NCI-H2029 treated with DMSO at 0.1 percent for 48 hours (cell line): ENCODE measurements at places on chromosomes 1 and 21.

DNA sequence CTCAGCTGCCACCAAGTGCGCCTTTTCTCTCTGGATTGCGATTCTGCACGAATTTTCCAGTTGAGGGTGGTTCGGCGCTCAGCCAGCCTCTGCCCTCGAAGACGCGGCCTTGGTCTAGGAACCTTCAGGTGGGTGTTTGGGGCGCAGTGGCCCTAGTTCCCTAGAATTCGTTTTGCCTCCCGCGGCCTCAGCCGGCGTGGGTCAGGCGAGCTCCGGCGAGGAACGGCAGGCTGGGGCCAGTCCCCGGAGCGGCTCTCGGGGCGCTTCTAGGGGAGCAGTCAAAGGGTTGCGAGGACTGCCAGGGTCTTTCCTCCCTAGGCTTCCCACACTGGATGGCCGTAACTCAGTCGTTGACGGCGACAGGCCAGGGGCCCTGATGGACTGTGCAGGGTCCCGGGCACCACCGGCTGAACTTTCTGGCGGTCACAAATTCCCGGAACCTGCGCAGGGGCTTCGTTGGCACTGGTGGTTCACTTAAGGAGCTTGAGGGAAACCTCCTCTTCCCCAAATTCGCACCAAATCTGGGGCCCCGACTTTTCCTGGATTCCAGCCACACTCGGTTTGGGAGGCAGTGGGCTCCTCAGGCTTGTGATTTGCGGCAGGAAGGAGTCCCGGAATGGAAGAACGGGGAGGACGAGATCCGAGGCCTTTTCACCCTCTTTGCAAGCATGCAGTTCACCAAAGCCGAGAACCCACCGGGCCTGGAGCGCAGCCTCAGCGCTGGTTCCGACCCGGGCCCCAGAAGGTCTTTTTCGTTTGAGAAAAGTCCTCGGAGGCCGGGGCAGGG lies 1.2 kb downstream of the DMBX1 start:
- no peak for DNase-seq

DNA sequence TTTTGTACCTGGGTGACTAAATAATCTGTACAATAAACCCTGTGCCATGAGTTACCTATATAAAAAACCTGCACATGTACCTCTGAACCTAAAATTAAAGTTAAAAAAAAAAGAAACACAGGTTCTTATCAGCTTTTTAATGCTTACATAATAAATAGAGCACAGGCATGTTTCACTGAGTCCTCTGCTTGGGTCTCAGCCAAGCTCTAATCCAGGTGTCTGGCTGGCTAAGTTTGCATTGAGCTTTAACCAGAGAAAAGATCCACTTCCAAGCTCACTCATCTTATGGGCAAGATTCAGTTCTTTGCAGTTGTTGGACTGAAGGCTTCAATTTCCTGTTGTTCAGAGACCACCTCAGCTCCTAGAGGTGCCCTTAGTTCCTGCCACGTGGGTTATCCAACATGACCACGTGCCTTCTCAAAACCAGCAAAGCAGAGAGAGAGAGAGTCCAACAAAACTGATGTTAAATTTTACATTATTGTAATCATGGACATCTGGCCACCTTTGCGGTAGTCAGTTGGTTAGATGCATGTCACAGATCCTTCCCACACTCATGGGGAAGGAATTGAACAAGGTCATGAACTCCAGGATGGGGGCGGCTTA lies 68.2 kb upstream of the TMPRSS2 start:
- no peak for DNase-seq

DNA sequence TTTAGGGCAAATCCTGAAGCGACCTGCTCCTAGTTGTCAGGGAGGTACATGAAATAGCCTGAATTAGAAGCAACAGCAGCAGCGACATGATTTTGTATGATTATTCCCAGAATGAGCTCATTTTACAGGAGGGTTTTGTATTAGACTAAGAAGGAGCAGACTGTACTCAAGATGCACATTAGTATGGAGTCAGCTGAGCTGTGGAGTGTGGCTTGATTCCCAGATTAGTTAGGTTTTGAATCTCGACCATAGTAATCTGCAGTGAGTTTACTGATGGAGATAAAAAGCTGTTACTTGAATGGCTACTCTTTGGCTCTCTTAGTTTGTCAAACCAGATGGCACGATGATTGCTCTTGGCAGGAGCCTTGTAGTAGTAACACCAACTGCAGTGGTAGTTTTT lies 143.1 kb downstream of the PHTF1 start:
- DNase-seq = no peak

GRCh38 chr1:119783354-119784185 lies 14.9 kb upstream of the HMGCS2 start:
- no peak for DNase-seq

DNA sequence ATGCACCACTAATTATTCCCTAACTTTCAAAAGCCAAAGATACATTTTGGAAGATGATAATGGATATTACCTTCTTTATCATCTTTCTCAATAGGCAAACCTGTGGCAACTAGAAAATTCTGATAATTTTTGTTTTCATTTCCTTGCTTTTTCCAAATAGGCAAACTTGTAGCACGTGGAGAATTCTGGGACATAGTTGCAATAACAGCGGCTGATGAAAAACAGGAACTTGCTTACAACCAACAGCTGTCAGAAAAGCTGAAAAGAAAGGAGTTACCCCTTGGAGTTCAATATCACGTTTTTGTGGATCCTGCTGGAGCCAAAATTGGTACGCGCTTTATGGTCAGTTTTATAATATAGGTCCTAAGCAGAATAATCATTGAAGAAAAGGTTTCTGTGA lies 1.5 kb downstream of the FPGT start:
- DNase-seq = no peak

DNA sequence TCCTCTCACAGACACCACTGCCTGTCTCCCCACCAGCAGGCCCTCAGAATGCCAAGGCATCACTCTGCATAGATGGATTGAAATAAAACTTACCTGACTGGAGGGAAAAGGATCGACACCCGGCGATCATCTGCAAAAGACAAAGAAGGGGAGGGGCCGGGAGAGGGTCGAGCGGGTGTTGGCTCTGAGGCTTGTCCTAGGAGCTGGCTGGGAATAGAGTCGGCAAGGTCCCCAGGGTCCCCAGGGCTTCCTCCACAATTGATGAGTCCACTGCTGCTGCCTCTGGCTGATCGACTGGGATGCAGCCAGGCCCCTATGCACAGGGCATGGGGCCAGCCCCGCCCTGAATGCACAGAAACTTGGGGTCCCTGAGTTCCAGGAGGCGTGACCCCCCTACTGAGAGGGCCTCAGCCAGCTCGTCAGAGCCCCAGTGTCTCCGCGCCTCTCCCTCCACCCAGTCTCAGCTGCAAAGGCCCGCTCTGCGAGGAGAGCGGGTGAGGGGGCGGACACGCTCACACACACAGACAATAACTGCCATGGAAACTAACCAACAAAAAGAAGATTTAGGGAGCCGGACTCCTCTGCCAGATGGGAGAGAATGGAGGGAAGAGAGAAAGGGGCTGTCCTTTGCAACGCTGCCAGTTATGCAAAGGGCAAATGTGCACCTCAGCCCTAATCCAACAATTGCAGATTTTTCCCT lies at the start of gene KLHDC8A:
TSS of gene KLHDC8A (minus strand) at position 483 of the 700 bp plus-strand sequence. CDS start 13,318 bp downstream, outside the sequence.
- DNase-seq = no peak

- DNase-seq = peak; percentile 99
Measured at GRCh38 chr1:63522891-63523728, at the start of the genes EFCAB7 and ITGB3BP. Gene EFCAB7, plus strand, starts transcription at chr1:63523525. Its CDS starts 2,048 bp downstream, at chr1:63525573. Gene ITGB3BP, minus strand, starts transcription at chr1:63523225. Its CDS starts 92 bp downstream, at chr1:63523133.

DNA sequence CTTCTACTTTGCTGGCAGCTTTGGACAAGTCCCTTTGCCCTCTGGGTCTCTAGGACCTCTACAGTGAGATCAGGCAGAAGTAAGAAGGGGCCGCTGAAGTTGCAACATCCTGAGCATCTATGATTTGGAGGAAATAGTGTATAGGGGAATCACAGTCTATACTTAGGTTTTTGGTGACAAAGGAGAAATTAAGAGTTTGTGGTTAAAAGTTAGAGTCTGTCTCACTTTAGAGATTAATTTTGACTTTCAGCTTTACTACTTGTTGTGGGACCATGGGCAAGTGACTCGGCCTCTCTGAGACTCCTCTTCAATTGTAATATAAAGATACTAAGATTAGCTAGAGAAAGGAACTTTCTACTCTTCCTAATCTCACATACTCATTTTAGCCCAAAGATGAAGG lies 33.1 kb upstream of the LMX1A start:
- no peak for DNase-seq

- peak; percentile 56 for DNase-seq
Measured at GRCh38 chr1:246364415-246364941, 142.6 kb downstream of the SMYD3 start.

DNA sequence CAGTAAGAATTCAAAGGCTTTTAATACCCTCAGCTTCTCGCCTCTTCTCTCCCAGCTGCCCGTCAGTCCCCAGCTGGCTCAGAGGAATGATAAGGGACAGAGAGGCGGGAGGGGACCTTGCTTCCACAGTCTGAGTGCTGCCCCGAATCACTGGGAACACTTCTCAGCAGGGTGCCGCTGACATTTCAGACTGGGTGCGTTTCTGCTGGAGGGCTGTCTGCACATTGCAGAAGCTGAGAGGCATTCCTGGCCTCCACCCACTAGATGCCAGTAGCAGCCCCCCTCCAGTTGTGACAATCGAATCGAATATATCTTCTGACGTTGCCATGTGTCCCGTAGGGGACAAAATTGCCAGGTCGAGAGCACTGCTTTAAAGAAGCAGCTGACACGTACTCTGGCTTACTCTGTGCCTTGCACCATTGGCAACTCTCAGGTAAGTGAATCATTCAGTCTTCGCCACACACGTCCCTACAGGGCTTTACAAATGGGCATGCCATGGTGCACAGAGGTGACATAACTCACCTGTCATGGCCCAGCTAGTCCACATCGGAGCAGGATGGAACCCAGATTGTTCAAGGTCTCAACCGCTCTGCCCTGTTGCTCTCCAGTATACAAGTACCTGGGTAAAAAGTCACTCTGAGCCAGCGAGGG lies 23.9 kb downstream of the CTNNBIP1 start:
- no peak for DNase-seq

DNA sequence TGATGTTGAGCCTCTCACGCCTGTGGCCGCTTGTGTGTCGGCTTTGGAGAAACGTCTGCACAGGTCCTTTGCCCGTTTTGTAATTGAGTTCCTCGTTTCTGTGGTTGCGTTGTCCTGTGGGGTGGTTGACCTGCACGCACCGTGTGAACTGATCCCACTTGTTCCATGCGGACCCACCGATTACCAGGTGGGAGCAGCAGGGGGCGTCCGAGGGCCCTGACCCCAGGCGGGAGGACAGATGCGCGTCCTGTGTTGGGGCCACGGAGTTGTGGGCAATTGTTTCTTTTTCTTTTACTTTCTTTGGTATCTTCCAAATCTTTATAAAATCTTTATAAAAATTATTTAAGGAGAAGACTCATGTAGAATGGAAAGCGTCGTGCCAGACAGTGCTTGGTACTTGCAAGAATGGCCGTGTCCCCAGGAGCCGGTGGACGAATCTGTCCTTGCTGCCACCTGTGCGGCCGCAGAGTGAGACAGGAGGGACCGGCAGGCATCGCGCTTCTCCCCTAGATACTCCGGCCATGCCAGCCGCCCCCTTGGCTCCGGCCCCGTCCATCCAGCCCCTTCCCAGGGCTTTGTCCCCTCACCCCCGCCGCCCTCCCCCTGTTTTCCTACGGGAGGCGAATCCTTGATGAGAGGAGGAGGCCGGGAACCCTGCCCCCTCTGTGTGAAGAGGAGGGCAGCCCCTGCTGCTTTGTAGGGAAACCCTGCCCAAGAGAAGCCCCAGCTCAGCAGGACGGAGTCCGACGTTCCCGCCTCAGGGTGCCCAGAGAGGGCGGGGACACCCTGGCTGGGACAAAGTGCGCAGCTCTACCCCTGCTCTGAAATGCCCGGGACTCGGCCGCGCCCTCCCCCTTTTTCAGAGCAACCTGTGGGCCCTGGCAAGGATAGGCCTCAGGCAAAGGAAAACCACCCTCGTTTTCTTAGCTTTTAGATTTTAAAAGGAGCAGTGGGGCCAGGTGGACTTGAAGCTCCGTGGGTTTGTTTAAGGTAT lies 41.7 kb downstream of the PRKCZ start:
- DNase-seq = no peak

DNA sequence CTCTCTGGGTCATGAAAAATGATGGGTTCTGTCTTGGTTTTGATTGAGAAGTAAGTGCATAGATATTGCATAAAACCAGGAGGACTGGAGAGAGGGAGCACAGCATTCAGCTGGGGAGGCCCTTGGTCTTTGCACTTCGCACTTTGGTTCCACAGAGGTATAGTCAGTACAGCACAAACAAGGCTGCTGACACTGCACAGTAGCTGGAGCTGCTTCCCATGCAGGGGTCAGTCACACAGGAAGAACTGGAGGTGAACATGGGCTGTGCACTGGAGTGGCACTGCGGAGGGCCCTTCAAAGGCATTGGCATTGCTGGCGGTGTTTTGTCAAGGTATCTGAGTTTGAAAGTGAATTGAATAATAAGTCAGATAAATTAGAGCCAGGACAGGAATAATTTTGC lies 4.5 kb upstream of the LCE2D start:
- DNase-seq = no peak

DNA sequence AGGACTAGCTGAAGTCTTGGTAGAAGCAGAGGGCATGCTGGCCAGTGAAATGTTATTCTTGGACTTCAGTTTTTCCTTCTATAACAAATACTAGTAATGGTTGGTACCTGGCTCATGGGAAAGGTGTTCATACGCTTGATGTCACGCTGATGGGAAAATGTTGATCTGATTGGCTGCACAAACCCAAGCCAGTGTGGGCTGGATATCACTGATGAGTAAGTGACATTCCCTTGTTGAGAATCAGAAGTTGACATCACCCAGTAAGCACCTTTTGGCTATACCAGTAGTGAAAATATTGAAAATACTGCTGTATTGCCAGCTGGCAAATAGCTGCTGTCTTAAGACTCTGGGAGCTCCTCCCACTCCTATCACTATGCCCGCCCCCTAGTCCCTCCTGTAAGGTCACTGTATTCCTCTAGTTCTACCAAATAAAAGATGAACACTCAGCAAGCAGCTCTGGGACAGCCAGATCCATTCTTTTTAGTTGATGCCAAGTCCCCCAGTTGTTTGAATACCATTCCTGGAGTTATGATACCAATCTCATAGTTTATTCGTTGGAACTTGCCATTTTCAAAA lies 168.2 kb downstream of the GRIK1 start:
- no peak for DNase-seq

DNA sequence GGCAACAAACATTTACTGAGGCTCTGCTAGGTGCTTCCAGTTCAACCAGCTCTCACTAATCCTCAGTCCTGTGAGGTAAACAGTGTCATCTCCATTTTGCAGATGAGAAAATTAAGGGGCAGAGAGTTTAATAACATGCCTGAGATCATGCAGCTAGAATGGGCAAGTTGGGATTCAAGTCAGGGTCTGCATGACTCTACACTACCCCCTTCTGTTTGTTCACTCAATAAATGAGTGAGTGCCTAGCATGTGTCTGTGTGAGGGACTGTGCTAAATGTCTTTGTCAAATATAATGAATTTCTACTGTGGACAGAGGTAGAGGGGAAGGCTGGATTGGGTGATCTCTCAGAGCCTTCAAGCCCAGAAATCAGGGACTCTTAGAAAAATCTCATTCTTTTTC lies 4.5 kb downstream of the PEF1 start:
- no peak for DNase-seq

DNA sequence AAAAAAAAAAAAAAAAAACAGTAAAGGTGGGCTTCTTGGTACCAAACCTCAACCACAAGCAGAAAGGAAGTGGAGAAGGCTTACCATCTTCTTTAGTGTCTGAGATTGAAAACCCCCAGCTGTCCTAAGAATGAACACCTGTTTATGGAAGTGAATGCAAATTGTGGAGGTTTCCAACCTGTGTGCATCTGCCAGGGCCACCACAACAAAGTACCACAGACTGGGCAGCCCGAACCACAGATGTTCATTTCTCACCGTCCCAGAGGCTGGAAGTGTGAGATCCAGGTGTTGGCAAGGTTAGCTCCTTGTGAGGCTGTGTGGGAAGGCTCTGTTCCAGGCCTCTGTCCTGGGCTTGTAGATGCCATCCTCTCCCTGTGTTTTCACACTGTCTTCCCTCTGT lies 348.7 kb downstream of the SETD4 start:
- DNase-seq = no peak

- no peak for DNase-seq
Measured at GRCh38 chr1:78005755-78006154, 1.0 kb downstream of the DNAJB4 start.
